Kidney (tissue), 22 donors: ENCODE measurements at places on chromosomes 11 and 22. TPM values are rescaled to one million over a fixed set of nuclear protein-coding genes. Genes with fewer than 3 reads are reported as not detected.
A peak's percentile ranks its signal among the peaks of the same experiment; 100 is the strongest.

DNA sequence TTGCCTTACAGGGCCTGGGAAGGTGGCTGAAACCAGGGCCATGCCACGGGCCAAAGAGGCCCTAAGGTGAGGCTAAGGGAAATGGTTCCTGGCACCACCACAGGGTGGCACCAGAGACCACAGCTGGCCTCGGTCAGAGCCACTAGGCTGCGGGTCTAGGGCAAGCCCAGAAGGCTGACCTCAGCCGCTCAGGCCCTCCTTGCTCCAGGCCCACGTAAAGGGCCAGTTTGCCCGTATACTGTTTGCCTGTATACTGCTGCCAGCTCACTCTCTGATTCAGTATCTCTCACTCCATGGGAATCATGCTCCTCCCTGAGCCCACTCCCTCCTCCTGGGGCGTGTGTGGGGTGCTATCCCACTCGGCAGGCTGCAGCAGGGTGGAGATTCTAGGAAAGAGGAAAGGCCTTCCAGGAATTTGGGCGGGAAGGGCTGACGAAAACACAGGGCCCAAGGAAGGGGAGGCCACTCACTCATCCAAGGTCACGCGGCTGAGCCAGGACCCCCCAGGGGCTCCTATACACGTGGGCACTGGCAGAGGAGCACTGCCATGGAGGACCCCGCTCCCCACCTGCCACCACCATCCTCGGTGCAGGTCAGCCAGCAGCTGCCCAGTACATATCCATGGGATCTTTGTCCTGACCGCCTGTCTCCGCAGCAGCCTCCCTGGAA, 62.4 kb downstream of the NECTIN1 start:
- DNase-seq, result no peak

DNA sequence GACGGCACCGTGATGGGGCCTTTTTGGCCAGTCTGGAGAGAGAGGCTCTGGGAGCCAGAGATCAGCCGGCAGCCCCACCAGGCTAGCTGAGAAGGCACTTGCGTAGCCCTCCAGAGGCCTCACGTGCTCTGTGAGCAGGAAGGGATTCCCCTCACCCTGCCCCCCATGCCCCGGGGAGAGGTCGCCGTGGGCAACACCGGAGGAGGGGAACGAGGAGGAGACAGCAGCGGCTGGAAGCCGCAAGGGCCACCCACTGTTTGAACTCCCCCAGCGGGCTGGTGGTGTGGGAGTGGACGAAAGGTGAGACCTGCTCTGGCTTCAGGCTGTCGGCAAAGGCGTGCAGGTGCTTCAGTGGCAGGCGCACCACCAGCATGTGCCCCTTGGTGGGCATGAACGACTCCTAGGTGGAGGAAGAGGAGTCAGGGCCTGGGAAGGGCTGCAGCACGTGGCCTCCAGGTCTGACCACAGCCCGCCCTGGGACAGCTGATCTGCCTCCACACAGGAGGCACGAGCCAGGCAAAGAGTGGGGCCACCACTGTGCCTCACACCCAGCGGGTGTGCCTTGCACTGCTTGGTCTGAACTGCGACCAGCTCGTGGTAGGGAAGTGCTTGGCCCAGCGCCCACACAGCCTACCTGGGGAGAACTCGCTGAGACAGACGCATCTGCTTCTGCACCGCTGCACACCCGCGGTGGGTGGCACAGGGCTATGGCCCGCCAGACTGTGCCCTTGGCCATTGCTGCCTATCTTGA, 99.9 kb downstream of the MED15 start:
- peak; percentile 62 for DNase-seq

DNA sequence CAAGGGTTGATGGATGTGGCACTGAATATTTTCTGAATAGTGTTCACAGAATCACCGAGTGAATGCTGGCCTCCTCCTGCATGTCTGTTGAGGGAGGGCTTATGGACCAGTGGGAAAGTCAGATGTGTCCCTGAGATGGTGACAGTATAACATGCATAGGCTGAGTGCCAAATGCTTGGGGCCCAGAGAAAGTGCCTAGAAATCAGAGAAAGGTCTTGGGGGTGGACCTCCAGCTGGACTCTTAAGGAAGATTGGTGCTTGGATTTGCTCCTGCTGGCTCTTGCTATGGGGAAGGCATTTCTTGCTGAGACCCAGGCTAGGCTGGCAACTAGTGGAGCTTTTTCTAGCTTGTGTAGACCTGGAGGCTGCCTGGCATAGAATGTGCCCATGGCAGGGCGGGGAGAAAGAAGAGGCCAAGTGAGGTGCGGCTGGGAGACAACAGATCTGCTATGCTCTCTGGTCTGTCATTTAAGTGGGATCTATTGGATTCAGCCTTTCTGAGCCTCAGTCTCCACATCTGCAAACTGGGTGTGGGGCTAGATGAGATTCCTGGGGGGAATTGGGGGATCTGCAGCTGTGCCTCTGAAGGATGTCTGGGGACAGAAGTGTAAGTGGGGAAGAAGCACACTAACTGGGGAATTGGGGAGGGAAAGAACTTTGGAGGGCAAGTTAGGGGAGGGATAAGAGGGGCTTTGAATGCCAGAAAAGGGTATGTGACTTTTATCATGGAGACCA, 27.4 kb downstream of the ZNRF3 start:
- no peak for DNase-seq

- no peak for DNase-seq
Observed at GRCh38 chr11:35711173-35711910, 48.8 kb downstream of the TRIM44 start.

GRCh38 chr11:64608636-64609035, 17.6 kb downstream of the SLC22A12 start:
- peak; percentile 71 for DNase-seq

DNA sequence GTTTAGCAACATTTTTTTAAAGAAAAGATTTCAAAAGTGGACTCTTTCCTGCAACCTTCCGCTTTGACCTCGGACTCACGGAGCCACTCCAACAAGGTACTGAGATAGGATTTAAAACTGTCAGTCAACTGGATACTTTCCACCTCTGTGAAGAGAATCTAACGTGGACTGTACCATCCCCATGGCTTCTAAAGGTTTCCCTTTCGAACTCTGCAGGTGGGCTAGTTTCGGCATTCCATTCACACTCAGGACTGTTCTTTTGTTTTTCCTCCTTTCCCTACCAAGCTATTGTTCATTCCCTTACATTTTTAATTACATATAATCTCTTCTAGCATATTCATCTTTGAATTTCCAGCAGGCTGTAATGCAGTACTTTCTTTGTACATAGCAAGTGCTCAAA, 88.5 kb upstream of the AKIP1 start:
- DNase-seq, result no peak

DNA sequence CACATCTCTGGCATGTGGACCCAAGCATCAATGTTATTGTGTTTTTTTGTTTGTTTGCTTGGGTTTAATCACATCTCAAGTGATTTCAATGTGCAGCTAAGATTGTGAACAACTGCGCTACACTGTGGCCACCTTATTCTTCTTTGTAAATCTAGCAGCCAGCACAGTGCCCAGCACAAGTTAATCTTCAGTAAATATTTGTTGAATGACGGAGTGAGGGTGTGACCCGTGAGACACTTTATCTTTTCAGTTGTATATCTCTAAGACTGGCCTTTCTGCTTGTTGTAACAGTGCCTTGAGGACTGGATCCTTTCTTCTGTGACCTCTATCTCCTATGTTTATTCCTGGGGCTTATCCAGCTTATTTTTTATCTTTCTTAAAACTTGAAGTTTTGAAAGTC, 21.4 kb upstream of the AMOTL1 start:
- DNase-seq, result no peak

FAM180B gene
- polyA plus RNA-seq, result not detected

VSIG2 gene
- 11.7 TPM for polyA plus RNA-seq

KRTAP5-9 gene
- polyA plus RNA-seq, result not detected
